ENCODE measurements at places on chromosomes 6 and 20.

DNA sequence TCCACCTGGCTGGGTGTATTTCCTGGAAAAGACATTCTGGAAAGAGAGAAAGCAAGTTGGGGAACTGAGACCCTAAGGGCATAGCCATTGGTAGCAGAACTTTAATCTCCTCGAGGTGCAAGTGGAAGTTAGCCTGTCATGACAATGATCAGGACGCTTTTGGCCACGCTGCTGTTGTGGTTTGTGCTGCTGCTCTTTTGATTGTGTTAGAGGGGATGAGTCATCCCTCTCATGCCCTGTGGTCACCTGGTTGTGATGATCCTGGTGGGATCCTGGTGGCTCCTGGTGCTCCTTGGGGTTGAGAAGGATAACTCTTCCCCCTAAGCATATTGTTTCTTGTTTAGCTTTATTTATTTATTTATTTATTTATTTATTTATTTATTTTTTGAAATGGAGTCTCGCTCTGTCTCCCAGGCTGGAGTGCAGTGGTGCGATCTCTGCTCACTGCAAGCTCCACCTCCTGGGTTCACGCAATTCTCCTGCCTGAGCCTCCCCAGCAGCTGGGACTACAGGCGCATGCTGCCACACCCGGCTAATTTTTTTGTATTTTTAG is 350.3 kb downstream of the KIF16B start:
- no peak for DNase-seq

GRCh38 chr6:132364306-132365074 is 36.8 kb downstream of the MOXD1 start:
- no peak for DNase-seq

DNA sequence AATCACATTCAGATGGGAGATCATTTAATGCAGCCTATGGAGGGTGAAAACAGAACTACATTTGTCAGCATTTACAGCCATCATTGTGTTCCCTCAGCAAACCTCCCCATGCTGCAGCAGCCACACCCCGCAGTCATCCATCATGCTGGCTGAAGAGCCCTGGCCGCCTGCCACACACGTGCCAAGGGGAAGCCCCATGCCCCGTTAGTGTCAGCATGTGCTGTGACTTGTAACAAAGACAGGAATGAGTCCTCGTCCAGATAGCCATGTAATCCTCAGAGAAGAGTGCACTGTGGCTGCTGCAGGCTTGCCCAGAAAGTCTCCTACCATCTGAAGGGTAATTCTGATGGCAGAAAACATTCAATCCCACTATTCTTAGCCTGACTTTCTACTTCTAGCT is 1097.8 kb downstream of the KIF16B start:
- no peak for DNase-seq

- no peak for DNase-seq
These were observed 1.1 kb upstream of the PHACTR1 start for GRCh38 chr6:12715437-12715836.

- no peak for DNase-seq
These were observed 6.0 kb upstream of the CMTR1 start for GRCh38 chr6:37426945-37427510.

- DNase-seq = no peak
These were observed 15.0 kb downstream of the C20orf173 start for GRCh38 chr20:35514371-35514932.

GRCh38 chr20:44481719-44482416 is 6.2 kb downstream of the TTPAL start:
- DNase-seq = no peak

GRCh38 chr6:140276719-140277118 is 902.3 kb upstream of the CITED2 start:
- no peak for DNase-seq

GRCh38 chr6:42390228-42390934 is 61.3 kb downstream of the TRERF1 start:
- no peak for DNase-seq

- DNase-seq = no peak
These were observed 176.2 kb downstream of the KIF16B start for GRCh38 chr20:16397086-16397485.

- no peak for DNase-seq
These were observed 353.8 kb downstream of the PREX1 start for GRCh38 chr20:48474022-48474421.

GRCh38 chr6:45545416-45545815 is 167.7 kb upstream of the SUPT3H start:
- no peak for DNase-seq

DNA sequence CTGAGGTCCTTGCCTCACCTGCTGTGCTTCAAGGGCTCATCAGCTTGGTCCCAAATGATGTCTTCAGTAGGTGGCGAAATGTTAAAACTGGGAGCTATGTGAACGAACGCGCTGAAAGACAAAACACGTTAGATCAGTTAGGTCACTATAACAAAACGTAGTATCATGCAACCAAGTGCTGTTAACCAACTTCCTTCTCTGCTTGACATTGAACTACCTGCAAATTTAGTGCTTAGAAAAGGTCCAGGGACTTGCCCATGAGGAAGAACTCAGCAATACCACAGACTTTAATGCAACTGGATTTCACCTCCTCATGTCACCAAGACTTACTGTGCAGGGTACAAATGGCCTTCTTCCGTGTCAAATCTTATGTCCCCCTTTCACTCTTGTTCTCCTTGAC is 24.8 kb downstream of the BACH2 start:
- DNase-seq = no peak

GRCh38 chr20:44832724-44833123 is 22.4 kb upstream of the RIMS4 start:
- no peak for DNase-seq

- DNase-seq = no peak
These were observed 10.8 kb upstream of the ECT2L start for GRCh38 chr6:138785079-138785478.

DNA sequence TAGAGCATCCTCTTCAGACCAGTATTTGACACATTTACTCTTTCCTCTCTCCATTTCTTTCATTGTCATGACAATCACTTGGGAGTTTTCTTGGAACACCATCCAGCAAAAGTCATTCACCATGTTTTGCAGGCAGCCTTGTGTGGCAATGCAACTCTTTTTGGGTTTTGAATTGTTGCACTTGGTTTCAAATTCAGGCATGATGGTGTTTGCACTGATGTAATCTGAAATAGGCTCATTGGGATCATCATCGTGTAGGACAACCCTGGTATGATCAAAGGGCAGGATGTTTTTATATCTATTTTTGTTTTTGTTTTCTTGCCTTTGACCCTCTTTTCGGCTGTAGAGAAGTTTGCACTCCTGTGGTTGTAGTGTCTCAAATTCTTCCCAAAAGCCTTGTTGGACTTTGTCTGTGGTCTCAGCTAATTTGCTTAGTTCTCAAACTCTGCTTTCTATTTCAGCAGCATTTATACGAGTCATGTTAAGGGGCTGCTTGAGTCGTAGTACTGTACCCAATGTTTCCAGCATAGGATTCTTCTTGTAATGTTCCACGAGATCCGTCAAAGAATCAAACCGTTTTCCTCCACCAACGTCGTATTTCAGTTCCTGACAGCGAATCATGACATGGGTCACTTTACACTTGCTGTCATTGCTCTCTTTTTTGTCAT is 160.8 kb upstream of the TNFAIP3 start:
- no peak for DNase-seq

DNA sequence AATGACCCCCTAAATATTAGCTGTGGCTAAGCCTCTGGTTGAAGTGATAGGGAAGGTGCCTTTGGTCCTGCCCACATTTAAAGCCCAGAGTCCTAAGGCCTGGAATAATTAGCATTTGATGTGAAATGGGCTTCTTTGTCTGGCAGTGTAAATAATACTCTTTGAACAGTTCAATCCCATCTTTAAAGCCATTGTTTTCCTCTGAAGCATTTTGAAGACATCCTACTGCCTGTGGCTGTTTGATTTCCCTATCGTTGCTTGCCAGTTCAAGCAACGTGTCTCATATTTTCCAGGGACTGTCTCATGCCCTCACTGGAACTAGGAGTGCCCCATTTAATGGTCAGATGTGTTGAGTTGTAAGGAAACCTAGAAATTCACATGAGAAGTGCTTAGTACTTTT is 89.3 kb upstream of the BTN3A2 start:
- DNase-seq = no peak

DNA sequence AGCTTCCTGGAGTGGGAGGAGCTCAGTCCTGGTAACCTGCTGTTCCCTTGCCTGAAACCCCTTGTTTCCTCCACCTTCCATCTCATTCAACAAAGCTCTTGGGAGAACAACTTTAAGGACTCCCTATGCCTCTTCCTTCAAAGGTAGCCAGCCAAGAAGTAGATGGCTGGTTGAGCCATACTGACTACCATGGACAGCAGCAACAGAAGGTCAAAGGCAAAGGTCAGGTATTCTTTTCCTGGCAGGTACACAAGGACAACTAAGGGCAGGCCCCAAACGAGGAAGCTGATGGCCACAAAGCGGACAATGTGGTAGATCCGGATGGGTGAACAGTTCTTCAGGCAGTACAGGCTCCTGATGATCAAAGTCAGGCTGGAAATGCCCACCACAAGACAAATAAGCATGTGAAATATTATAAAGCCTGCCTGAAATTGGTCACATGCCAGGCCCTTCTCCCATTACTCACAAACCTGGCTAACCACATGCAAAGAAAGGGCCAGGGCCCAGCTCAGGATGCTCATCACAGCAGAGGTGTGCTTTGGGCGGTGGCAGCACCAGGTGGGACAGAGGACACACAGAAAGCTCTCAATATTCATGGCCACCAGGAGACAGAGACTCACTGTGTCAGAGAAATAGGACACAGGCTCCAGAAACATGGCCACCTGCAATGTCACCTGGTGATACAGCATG is 21.7 kb downstream of the UBD start:
- DNase-seq = no peak

GRCh38 chr6:159520002-159520401 is 173.0 kb downstream of the SOD2 start:
- DNase-seq = no peak

DNA sequence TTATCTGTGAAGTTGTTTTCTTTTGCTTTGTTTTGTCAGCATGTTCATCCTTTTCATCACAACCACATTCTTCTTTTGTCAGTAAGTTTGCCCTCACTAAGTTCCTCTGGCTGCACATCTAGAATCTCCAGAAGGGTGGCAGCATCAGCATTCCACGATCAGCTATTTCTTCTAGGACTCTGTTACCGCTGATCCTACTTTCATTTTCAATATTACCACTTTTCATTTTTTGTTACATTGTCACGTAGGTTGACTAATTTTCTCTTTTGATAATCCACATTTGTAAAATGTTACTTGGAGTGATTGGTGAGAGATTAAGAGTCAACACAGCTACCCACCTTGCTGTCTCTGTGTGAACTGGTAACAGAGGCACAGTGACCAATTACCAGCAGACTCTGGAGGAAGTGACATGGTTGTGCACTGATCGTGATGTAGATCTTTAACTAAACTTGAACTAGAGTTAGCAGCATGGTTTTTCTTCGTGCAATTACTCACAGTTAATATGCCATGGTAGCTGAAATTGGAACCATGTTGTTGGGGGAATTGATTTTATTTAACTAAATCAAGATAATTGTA is 307.9 kb upstream of the SLC35B3 start:
- no peak for DNase-seq

- DNase-seq = no peak
These were observed 110.7 kb downstream of the KIF6 start for GRCh38 chr6:39614393-39614950.
